Activated CD4-positive, alpha-beta T cell treated with anti-CD3 and anti-CD28 coated beads for 36 hours (primary cell): ENCODE measurements at places on chromosomes 11 and 22.

DNA sequence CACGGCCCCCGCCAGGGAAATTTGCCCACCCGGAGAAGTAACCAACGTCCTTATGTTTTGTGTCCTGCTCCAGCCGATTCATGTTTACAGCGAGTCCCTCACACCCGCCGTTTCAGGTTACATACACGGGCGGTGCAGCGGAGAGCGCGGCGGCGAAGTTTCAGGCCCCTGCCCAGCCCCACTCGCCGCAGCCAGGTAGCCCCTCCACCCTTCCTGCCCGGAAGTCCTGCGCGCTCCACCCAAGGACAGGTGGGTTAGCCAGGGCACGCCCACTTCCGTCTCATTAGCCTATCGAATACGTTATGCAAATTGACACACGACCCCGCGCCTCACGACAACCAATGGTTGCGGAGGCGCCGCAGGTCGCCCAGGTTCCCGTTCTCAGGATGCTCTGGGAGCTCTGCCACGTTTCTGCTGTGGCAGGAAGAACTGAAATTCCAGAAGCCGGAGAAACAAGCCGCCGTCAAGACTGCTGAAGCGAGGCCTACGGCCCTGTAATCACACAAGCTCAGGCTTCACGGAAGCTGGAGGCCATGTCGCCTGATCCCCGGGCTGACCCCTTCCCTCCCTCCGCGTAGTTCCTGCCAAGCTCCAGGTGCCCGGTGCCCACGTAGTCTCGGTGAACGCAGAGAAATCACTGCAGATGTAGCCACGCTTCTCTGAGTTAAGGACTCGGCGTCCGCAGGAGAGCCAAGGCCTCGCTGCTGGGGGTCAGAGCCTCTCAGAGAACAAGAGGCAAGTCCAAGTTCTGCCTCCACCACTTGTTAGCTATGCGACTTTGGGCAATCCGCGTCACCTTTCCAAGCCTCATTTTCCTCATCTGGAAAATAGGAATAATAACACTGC lies 22.4 kb upstream of the MYH9 start:
- peak overlapping the region; percentile 73 for H3K27ac ChIP-seq
- H3K4me3 ChIP-seq = peak overlapping the region; percentile 76
- H3K27me3 ChIP-seq = no peaks in the 10 kb centered on the region
- DNase-seq = peak; percentile 82
- no peaks in the 10 kb centered on the region for H3K36me3 ChIP-seq

- no peak overlapping the region for H3K4me3 ChIP-seq
- peaks cover 7% of the 10 kb centered on the region for H3K4me1 ChIP-seq
- DNase-seq = no peak
- H3K27me3 ChIP-seq = peaks cover 19% of the 10 kb centered on the region
- no peaks in the 10 kb centered on the region for H3K36me3 ChIP-seq
- no peak overlapping the region for H3K27ac ChIP-seq
Measured at GRCh38 chr11:76788661-76789442, 5.7 kb downstream of the TSKU start.

GRCh38 chr22:44898236-44898635 lies 111.6 kb downstream of the PHF21B start:
- H3K4me3 ChIP-seq = no peak overlapping the region
- H3K36me3 ChIP-seq = no peaks in the 10 kb centered on the region
- no peak overlapping the region for H3K27ac ChIP-seq
- no peak for DNase-seq
- H3K4me1 ChIP-seq = no peaks in the 10 kb centered on the region

- no peak overlapping the region for H3K27ac ChIP-seq
- DNase-seq = no peak
- H3K27me3 ChIP-seq = no peaks in the 10 kb centered on the region
- peaks cover 7% of the 10 kb centered on the region for H3K36me3 ChIP-seq
- no peaks in the 10 kb centered on the region for H3K4me1 ChIP-seq
Measured at GRCh38 chr11:68021167-68021787, 9.2 kb upstream of the NDUFS8 start.

- DNase-seq = no peak
- no peak overlapping the region for H3K27ac ChIP-seq
- peaks cover 50% of the 10 kb centered on the region for H3K36me3 ChIP-seq
- no peaks in the 10 kb centered on the region for H3K4me1 ChIP-seq
- no peak overlapping the region for H3K4me3 ChIP-seq
Measured at GRCh38 chr22:35422145-35422544, 22.2 kb downstream of the MCM5 start.
